ENCODE measurements at places on chromosomes 1 and 21. TPM values are rescaled to one million over a fixed set of nuclear protein-coding genes. Genes with fewer than 3 reads are reported as not detected.

The KCNC4 gene
- 6.8 TPM for total RNA-seq

The EGLN1 gene
- 38.8 TPM for total RNA-seq

The PALMD gene
- not detected for total RNA-seq

GRCh38 chr1:12677565-12677964 lies 33.7 kb downstream of the AADACL4 start:
- DNase-seq = no peak
- H3K27ac ChIP-seq = no peak overlapping the region
- no peaks in the 10 kb centered on the region for H3K4me1 ChIP-seq
- no peak overlapping the region for H3K4me3 ChIP-seq

- no peak for DNase-seq
- H3K4me3 ChIP-seq = no peak overlapping the region
- H3K4me1 ChIP-seq = peaks cover 2% of the 10 kb centered on the region
- H3K27me3 ChIP-seq = no peaks in the 10 kb centered on the region
- no peak overlapping the region for H3K27ac ChIP-seq
- peaks cover 58% of the 10 kb centered on the region for H3K36me3 ChIP-seq
These were observed 8.0 kb downstream of the TRNAU1AP start for GRCh38 chr1:28560886-28561285.

DNA sequence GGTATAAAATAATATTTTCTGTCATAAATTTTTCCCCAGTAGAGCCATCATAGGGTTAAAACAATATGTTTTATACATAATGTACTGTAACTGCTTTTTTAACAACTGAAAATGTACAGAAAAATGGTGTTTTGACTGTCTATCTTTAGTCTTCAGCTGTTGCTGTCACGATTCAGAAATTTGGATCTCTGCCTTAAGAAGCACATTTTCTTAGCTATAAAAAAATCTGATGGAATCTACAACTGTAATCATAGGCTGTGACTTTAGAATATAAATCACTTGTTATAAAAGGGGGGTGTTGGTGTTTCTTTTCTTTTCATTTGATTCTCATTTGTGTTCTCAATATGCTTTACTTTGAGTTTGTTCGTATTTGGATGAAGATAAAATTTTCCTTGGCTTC lies 187.5 kb downstream of the PDE4B start:
- no peak overlapping the region for H3K4me3 ChIP-seq
- no peak overlapping the region for H3K27ac ChIP-seq
- peaks cover 4% of the 10 kb centered on the region for H3K36me3 ChIP-seq

DNA sequence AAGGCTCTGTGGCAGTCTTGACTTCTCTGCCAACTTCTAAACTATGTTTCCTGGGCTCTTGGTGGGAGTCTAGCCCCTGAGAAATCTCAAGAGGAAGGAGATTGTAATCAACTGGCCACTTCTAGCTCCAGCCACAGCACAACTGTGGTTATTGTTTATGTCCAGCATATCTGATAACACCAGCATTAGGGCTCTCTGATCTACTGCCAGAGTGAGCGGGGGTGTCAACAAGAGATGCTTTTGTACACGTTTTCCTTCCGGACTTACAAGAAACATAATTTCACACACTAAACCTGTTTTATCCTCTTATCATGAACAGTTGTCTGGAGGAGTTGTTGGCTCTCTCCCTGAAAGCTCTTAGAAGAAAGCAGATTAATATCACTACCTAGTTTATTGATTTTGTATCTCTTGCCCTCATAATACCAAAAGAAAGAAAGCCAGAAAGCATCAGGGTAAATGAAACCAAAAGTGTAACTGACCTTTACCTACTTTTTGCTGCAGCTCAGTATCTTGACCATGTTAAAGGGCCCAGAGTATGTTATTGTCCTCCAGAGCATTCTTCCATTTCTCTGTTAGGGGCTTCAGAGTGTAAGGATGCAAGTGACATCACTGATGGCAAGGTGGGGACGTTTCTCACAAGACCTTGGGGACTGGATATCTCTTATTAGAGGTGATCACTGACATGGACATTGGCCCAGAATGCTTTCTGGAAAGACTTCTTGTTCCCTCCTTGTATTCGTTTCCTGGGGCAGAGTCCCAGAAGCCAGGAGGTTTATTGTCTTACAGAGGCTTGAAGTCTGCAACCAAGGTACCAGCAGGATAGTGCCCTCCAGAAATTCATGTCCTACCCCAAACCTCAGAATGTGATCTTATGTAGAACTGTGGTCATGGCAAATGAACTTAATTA lies 9.6 kb upstream of the SH2D1B start:
- H3K36me3 ChIP-seq = no peaks in the 10 kb centered on the region
- no peak for DNase-seq
- peaks cover 7% of the 10 kb centered on the region for H3K27me3 ChIP-seq
- H3K27ac ChIP-seq = no peak overlapping the region
- H3K4me1 ChIP-seq = no peaks in the 10 kb centered on the region

The PCBP3 gene
- total RNA-seq = 3.4 TPM

The NCAM2 gene
- not detected for total RNA-seq

DNA sequence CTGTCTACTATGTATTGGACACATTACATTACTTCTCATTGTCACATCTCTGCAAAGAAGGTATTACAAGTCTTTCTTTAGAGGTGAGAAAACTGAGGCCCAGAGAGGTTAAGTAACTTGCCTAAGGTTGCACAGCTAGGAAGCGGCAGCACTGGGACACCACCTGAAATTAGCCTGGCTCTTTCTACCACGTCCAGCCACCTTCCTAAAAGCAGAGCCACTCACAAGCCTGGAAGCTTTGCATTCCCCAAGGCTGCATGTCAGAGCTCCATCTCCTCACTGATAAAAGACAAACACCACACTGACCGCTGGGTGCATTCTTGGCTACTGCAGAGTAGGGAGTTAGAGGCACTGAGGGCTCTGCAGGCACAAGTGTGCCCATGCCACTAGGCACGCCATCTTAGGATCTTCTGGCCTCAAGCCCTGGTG lies 2.4 kb downstream of the CD247 start:
- DNase-seq = no peak
- peak overlapping the region; percentile 99 for H3K4me3 ChIP-seq
- peaks cover 60% of the 10 kb centered on the region for H3K4me1 ChIP-seq
- H3K27me3 ChIP-seq = peaks cover 1% of the 10 kb centered on the region
- peaks cover 68% of the 10 kb centered on the region for H3K36me3 ChIP-seq

DNA sequence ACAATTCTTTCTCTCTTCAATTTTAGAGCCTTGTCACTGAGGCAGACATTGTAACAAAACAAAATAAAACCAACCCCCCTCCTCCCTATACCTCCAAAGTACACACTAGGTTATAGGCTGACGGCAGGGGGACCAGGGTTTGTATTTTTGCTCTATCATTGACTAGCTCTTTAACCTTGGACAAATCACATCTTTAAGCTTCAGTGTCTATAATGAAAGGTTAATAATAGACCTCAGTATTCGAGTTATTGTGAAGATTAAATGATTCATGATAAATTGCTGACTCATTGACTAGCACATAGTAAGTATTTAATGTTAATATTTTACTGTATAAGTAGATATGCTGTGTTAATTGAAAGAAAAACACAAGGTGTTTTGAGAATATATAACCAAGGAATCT lies 1267.6 kb upstream of the ADGRL2 start:
- H3K36me3 ChIP-seq = no peaks in the 10 kb centered on the region
- H3K4me3 ChIP-seq = no peak overlapping the region
- no peak overlapping the region for H3K27ac ChIP-seq
- no peak for DNase-seq
- no peaks in the 10 kb centered on the region for H3K27me3 ChIP-seq

- no peak overlapping the region for H3K27ac ChIP-seq
- H3K4me3 ChIP-seq = no peak overlapping the region
- no peak for DNase-seq
- no peaks in the 10 kb centered on the region for H3K36me3 ChIP-seq
- H3K4me1 ChIP-seq = peaks cover 18% of the 10 kb centered on the region
These were observed 55.6 kb downstream of the COQ8A start for GRCh38 chr1:226995365-226996332.

- peak overlapping the region; percentile 93 for H3K27ac ChIP-seq
- peaks cover 49% of the 10 kb centered on the region for H3K36me3 ChIP-seq
- no peaks in the 10 kb centered on the region for H3K27me3 ChIP-seq
- peak overlapping the region; percentile 90 for H3K4me3 ChIP-seq
These were observed 930 bp downstream of the CDC14A start for GRCh38 chr1:100353071-100353801.

The KRTAP13-2 gene
- not detected for total RNA-seq

- H3K27ac ChIP-seq = no peak overlapping the region
- no peaks in the 10 kb centered on the region for H3K36me3 ChIP-seq
- H3K4me1 ChIP-seq = peaks cover 11% of the 10 kb centered on the region
- no peak for DNase-seq
- H3K27me3 ChIP-seq = peaks cover 5% of the 10 kb centered on the region
These were observed 131.9 kb downstream of the AK5 start for GRCh38 chr1:77413541-77414335.

GRCh38 chr1:234529950-234530237 lies 50.9 kb upstream of the TARBP1 start:
- H3K27ac ChIP-seq = no peak overlapping the region
- H3K27me3 ChIP-seq = peaks cover 28% of the 10 kb centered on the region
- DNase-seq = no peak
- peaks cover 20% of the 10 kb centered on the region for H3K4me1 ChIP-seq
